Tibial nerve (tissue), 4 donors: ENCODE measurements at places on chromosomes 11 and 22.
A peak's percentile ranks its signal among the peaks of the same experiment; 100 is the strongest.

DNA sequence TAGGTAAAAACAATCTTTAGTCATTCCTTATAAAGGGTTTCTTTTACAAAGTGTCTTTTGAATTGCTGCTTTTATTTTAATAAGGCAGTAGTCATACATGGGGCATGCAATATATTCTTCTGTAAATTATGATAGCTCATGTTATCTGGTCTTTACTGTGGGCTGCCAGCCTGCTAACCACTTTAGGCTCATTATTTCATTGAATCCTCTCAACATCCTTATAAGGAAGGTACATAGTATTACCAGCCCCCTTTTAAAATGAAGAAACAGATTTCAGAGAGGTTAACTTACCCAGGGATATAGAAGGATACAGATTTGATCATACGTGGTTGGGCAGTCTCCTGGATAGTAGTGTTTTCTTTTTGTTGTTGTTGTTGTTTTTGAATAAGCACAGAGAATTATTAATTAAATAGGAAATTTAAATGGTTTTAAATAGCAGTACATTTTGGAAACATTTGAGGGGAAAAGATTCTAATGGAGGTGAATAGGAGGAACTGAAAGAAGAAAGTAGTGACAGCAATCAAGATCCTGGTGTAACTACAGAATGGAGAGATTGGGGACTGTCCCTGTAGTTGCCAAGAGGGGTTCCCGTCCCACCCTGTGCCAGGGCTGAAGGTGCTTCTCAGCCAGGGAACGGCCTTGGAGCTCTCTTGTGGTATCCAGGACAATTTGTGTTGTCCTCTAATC is 21.0 kb downstream of the SPECC1L start:
- no peak overlapping the region for H3K4me3 ChIP-seq
- H3K36me3 ChIP-seq, result no peaks in the 10 kb centered on the region
- no peaks in the 10 kb centered on the region for H3K27me3 ChIP-seq
- no peaks in the 10 kb centered on the region for H3K4me1 ChIP-seq

- no peaks in the 10 kb centered on the region for H3K27me3 ChIP-seq
- no peak for DNase-seq
- H3K27ac ChIP-seq, result peak overlapping the region; percentile 51
- H3K4me3 ChIP-seq, result no peak overlapping the region
- H3K4me1 ChIP-seq, result no peaks in the 10 kb centered on the region
Measured at GRCh38 chr11:95453616-95454171, 222.7 kb upstream of the SESN3 start.

DNA sequence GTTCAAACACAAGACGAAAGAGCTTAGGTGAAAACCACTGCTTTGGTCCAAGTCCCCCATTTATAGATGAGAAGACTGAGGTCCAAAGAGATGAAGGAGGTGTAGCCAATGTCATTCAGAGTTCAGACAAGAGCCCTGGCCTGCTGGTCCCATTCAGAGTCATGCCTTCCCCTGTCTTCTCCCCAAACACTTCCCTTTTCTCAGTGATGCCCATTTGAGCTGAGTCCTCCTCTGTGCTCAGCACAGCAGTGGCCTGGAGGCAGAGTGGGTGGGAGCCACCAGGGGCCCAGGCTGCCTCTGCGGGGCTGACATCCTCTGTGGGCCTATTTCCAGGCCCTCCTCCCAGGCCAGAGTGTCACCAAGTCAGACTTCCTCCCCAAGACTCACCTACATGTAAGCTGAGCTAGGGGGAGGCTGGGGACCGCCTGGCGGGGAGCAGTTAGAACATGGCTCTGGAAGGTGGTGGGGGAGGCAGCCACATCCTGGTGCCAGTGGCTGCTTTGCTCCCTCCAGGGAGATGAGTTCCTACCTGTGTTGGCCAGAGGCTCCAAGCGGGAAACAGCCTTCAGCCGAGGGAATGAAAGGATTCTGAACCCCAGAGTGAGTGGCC is 22.4 kb upstream of the LRRC10B start:
- no peaks in the 10 kb centered on the region for H3K27me3 ChIP-seq
- no peak overlapping the region for H3K27ac ChIP-seq
- no peak for DNase-seq
- H3K4me3 ChIP-seq, result no peak overlapping the region
- H3K36me3 ChIP-seq, result peaks cover 30% of the 10 kb centered on the region

DNA sequence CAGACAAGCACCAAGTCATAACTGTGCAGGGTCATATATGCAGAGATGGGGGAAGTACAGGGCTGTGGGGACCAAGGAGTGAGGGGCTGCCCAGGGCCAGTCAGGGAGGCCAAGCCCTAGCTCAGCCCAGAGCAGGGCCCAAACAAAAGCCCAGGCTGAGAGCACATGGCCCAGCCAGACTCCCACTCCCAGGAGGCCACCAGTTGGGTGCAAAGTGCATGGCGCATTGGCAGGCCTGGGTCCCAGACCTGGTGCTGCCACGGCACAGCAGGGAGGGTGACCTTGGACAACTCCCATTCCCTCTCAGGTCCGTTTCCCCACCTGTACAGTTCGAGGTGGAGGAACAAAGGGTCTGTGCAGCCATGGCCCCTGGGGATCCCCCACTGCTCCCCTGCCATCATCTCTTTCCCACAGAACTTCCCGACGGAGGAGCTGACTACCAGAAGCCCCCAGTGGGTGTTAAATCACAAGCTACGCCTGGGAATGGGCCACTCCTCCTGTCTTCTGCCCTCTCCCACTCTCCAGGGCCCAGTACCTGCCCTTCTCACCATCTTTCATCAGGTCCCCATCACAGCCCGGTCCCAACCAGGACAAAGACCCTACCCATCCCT is 608 bp downstream of the NIPSNAP1 start:
- peak overlapping the region; percentile 77 for H3K4me3 ChIP-seq
- no peak for DNase-seq
- peak overlapping the region; percentile 79 for H3K27ac ChIP-seq
- no peaks in the 10 kb centered on the region for H3K36me3 ChIP-seq
- peaks cover 16% of the 10 kb centered on the region for H3K4me1 ChIP-seq
